ENCODE measurements at places on chromosomes 16 and 17. TPM values are rescaled to one million over a fixed set of nuclear protein-coding genes. Genes with fewer than 3 reads are reported as not detected.

The TLCD3B gene
- total RNA-seq, result 0.27 TPM

The TMEM114 gene
- not detected for total RNA-seq

The PLA2G10 gene
- not detected for total RNA-seq

The GPT2 gene
- 15.8 TPM for total RNA-seq

DNA sequence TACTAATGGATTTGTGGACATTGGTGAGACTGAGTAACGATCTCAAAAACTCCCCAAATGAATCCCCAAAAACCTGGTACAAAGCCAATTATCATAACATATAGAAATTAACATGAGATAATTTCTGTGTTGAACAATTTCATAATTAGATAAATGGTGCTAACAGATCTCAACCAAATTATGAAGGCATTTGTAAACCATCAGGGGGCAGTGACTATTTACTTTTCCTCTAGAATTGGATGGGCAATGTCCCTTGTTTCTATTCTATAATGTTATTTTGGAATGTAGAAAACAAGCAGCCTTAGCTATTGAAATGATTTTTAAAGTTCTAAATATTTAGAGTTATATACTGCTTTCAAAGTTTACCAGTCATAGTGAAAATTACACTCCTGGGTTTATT, 57.8 kb downstream of the MYH10 start:
- no peak for DNase-seq

GRCh38 chr16:20636671-20637070, 60.5 kb upstream of the ACSM2B start:
- no peak for DNase-seq

- DNase-seq, result no peak
Measured at GRCh38 chr16:51759999-51760398, 608.9 kb upstream of the SALL1 start.

DNA sequence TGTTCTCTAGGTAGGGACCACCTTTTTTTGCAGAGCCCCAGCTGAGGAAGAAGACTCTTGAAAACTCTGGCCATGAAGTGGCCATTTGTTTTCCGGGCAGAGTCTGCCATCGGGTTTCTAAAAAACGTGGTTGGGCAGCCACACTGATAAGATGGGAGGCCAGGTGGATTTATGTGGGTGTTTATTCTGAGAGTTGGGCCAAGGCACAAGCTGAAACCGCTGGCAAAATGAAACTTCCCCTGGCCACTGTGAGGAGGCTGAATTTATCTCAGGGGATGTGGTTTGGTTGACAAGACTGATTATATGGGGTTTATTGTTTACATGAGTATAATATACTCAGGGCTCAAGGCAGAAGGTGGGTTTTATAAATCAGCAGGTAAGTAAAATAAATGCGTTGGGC, 421.8 kb downstream of the UTP18 start:
- DNase-seq, result no peak

DNA sequence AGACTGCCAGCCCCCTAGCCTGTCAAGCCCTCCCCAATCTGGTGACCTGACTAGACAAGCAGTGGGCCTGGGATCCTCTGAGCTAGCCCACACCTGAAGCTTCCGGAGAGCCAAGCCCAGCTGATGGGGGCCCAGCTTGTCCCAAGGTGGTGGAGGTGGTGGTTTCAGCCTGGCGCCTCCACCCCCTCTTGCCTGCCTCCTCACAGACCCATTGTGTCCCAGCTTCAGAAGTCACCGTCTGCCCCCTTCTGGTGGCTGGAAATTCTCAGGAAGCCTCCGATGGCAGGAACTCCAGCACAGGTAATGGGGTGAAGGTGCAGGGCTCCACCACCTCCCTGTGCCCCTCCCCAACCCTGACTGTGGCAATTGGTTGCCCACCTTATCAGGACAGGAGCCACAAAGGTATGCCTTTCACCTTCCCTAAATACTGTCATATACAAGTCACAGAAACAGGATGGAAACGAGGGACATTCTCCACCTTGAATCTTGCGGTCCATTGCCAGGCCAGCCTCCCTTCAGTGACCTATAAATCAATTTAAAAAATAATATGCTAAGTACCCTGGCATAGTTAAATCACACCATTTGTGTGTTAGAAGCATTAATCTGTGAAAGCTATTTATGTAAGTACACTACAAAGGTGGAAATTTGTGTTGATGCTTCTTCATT, 66.0 kb upstream of the ZNF423 start:
- peak; percentile 6 for DNase-seq

Measured in HFFc6 (cell line).